Stimulated activated CD4-positive, alpha-beta T cell treated with anti-CD3 and anti-CD28 coated beads, TNF-alpha, amount 100 ng/mL, for 1 hour (primary cell): ENCODE measurements at places on chromosomes 16 and 17.
A peak's percentile ranks its signal among the peaks of the same experiment; 100 is the strongest.

GRCh38 chr16:57728336-57729181 is 7.0 kb upstream of the KATNB1 start:
- DNase-seq = no peak

GRCh38 chr16:23974223-23974622 is 138.4 kb downstream of the PRKCB start:
- no peak for DNase-seq

DNA sequence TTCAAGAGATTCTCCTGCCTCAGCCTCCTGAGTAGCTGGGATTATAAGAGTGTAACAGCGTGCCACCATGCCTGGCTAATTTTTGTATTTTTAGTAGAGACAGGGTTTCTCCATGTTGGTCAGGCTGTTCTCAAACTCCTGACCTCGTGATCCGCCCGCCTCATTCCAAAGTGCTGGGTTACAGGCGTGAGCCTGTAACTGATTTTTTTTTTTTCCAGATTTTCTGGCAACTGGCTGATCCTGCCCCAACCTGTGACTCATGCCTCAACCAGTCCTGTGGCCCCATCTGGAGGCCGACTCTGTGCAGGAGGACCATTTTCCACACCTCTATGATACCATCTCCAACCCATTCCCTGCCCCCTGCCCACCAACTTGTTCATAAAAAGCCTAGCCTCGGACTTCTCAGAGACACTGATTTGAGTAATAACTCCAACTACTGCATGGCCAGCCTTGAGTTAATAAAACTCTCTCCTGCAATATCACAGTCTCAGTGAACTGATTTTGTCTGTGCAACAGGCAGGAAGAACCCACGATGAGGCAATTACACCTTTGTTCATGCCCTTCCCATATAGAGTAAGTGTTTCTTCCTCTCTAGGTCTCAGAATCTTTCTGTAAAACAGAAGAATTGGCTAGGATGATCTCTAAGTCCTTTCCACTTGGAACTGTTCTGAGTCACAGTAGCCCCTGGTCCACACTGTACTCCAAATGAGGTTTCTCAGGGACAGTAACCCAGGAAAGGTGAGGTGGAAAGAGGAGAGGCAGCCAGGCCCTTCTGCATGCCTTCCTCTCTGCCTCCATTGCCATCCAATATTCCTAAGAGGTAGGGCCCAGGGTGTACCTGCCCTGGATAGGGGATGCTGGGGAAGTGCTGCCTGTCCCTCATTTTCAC is 8.8 kb upstream of the CNOT1 start:
- DNase-seq = no peak

DNA sequence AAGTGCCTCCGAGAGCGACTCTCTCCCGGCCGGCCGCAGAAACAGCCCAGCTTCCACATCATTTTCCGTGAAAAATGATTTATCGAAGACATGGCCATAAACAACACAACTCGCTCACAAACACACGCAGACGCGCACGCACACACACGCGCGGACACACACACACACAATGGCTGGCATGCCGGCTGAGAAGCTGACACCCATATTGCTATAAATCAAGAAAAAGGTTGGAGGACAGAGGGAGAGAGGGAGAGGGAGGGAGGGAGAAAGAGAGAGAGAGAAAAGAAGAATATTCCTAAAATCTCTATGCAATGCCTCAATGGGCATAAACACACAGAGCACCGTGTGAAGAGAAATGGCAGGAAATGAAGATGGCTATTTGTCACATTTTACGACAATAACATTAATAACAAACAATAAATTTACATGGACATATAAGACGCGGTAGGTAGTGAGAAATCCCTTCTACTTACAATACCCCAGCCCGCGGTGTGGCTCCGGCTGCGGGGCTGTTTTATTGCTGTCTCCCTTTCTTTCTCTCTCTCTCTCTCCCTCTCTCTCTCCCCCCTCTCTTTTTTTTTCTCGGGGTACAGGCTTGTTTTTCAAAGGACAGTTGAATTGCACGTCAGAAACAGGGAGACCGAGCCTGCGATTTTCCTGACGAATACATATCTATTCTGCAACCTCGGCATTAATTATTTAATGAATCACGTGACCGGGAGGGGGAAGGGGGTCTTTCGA is 9.5 kb downstream of the HOXB4 start:
- no peak for DNase-seq

- no peak for DNase-seq
Measured at GRCh38 chr17:35906926-35907637, 23.5 kb downstream of the RDM1 start.

GRCh38 chr17:51165680-51166197 is 472 bp upstream of the NME2 start:
- DNase-seq = peak; percentile 16

DNA sequence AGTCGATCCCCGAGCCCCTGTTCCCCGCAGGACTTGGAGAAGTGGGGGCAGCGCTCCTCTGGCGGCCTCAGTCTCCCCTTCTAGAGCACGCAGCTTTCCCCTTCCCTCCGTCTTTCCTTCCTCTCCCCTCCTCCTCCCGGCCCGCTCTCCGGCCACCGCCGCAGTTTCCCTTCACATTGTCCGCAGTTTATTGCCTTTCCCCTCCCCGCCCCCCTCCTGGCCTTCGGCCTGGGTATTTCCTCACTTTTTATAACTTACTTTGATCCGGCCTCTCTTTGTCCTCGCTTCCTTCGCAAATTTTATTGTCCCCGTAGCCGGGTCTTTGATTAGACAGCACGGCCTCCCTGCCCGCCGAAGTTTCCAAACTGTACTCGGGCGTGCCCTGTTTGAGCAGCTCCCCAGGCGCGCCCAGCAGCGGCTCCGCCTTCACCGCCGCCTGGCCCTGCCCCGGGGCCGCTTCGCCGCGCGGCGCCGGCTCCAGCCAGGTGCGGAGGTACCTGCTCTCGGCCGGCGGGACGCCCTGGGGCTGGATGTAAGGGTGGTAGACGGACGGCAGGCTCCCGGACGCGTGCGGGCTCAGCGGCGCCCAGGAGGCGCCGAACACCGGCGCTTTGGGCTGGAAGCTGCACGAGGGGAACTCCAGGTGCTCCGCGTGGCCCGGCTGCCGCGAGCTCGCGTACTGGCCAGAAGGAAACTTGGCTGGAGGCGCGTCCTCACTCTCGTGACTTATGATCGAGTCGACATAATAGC is 488 bp downstream of the HOXB9 start:
- DNase-seq = peak; percentile 39

GRCh38 chr17:62660629-62661118 is 33.2 kb downstream of the MRC2 start:
- no peak for DNase-seq

- no peak for DNase-seq
Measured at GRCh38 chr16:67943619-67944504, at the start of gene LCAT. LCAT (minus strand) TSS chr16:67944120; CDS start chr16:67944101, 19 bp downstream.

DNA sequence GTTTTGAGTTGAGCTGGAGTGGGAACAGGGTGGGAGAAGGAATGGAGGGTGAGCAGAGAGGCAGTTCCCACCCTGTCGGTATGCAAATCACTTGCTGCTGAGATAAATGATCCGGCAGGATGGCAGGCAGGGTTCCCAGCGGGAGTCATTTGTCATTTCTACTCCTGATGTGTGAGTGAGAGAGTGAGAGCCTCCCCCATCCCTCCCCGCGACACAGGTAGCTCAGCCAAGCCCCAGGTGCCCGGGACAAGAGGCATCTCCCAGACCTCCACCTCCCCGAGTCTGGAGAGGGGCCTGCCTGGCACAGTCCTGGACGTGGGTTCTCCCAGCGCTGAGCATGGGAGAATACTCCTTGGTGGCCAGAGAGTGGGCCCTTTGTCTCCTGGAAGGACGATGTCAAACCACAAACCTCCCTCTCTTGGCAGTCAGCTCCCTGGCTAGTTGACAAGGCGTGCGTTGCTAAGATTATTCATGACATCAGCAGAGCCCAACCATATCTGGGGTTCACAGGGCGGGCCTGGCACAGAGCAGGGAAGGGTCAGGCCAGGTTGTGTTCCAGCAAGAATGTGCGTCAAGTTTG is 33.7 kb upstream of the TNRC6C start:
- no peak for DNase-seq

GRCh38 chr16:85733839-85734170 is 17.1 kb downstream of the C16orf74 start:
- DNase-seq = no peak

GRCh38 chr16:62583414-62583813 is 547.2 kb upstream of the CDH8 start:
- DNase-seq = no peak

DNA sequence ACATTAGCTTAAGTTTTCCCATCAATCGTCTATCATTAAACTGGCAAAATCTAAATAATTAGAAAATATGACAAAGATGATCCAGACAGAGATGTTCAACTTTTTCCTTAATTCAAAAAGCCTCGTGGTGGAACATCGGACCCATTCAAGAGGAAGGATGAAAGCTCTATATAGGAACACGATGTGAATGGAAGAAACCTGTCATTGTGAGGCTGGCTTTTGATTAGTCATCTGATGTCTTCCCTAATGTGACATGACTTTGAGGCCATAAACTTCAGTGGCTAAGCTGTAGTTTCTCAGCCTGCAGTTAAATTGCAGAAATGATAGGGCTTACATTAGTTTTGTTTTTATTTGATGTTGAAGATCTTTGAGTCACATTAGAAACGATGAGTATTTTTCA is 1.0 kb downstream of the AMZ2 start:
- DNase-seq = no peak

GRCh38 chr17:1573932-1574696 is 11.5 kb upstream of the PITPNA start:
- peak; percentile 57 for DNase-seq

DNA sequence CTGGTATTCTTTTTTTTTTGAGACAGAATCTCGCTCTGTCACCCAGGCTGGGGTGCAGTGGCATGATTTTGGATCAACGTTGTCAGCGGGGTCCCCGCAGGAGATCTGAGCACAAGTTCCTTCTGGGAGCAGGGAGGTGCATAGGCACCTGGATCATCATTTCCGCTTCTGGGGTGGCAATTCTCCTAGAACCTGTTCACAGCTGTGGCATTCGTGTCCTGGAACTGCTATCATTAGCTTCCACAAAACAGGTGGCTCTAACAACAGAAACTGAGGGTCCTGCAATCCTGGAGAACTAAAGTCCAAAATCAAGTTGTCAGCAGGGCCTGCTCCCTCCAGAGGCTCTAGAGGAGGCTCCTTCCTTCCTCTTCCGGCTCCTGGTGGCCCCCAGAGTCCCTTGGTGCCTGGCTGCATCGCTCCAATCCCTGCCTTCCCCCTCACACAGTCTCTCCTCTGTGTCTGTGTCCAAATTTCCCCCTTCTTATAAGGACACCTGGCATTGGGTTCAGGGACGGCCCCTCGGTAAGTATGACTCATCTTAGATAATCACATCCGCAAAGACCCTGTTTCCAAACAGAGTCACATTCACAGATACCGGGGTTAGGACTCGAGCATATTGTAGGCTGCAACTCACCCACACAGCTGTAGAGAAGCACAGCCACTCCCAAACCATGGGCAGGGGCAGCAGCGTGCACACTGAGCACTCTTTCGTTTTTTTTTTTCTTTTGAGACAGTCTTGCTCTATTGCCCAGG is 43.5 kb upstream of the KLHDC4 start:
- DNase-seq = no peak

DNA sequence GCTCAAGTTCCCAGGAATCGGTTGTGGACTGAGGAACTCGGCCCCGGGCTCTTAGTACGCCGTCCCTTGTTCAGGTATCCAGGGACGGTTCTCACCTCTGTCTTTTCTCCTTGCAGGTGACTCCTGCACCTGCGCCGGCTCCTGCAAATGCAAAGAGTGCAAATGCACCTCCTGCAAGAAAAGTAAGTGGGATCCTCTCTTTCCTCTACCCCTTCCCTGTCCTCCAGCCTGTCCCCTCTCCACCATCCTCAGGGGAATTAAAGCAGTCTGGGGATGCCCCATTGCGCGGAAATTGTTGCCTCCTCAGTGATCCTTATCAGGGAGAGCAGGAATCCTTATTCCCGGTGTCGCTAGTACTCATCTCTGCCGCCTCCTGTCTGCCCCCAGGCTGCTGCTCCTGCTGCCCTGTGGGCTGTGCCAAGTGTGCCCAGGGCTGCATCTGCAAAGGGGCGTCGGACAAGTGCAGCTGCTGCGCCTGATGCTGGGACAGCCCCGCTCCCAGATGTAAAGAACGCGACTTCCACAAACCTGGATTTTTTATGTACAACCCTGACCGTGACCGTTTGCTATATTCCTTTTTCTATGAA is 585 bp downstream of the MT2A start:
- DNase-seq = no peak

DNA sequence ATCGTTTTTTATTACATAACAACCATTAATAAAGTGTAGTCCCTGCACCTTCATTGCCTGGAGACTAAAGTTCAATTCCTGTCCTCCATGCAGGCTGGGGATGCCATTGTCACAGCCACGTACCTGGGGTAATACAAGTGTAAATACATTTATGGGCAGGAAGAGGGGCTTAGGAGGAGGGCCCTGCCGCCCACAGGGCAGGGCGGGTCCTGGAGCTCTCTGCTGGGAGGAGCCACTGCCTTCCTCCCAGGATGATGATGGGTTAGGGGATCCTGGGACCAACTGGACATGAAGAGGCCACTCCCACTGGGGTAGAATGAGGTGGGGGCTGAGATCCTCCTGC is 44.1 kb upstream of the SLC38A10 start:
- no peak for DNase-seq

DNA sequence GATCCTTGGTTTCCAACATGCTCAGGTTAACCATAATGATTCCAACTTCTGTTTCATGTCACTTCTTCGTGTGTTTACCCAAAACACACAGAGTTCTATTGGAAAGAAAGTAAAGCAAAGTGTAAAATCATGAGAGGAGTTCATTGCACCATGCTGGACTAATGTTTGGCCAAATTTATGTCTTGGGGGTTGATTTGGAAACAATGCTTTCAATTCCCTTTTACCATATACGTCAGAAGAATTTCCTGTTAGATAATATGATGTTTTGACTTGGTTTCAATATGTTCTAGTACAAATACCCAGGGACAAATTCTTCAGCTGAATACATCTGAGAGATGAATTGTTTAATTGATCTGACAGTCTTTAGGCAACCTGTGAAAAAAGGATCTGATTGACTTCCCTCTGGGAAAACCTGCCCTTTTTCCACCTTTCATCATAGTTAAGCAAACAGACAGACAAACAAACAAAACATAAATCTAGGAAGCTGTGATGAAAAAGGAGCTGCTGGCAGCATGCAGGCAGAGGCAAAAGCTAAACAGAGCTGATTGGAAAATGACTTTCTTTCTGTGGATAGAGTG is 26.0 kb upstream of the MPHOSPH6 start:
- no peak for DNase-seq
